A673 (cell line): ENCODE measurements at places on chromosomes 12 and 14. TPM values are rescaled to one million over a fixed set of nuclear protein-coding genes. Genes with fewer than 3 reads are reported as not detected.
A peak's percentile ranks its signal among the peaks of the same experiment; 100 is the strongest.

Gene NEUROD4
- not detected in 2 replicates for total RNA-seq

GRCh38 chr14:89470401-89470800, 53.4 kb upstream of the FOXN3 start:
- no peaks in the 10 kb centered on the region for H3K4me1 ChIP-seq
- H3K27me3 ChIP-seq = no peaks in the 10 kb centered on the region
- no peaks in the 10 kb centered on the region for H3K36me3 ChIP-seq
- DNase-seq = no peak

DNA sequence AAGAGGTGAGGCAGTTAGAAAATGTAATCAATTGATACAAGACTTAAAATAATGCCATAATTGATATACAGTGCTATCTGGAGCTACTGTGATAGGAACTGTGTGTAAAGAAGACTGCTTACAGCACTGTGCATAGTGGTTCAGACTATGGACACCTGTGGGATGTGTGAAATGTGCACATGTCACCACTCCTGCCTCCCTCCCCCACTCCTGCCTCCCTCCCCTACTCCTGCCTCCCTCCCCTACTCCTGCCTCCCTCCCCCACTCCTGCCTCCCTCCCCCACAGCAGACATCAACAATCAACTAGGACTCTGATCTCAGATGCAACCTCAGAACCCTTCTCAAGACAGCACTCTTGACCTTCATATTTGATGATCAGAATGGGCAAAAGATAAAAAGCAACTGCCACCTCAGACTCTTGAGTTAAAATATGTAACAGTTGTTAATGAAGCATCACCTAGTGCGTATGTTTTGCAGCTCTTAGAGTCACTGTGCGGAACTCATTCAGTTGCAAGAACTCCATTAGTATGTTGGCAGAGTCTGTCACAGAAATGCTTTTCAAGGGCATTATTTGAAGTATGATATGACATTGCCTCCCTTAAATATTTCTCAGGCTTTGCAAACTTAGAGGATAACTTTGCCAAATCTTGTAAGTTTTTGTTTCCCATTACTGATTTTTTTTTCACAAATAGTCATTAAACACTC, 255.2 kb upstream of the DDHD1 start:
- DNase-seq = no peak
- no peak overlapping the region for H3K4me3 ChIP-seq
- no peaks in the 10 kb centered on the region for H3K4me1 ChIP-seq
- no peak overlapping the region for H3K27ac ChIP-seq
- H3K27me3 ChIP-seq = no peaks in the 10 kb centered on the region
- H3K36me3 ChIP-seq = no peaks in the 10 kb centered on the region

GRCh38 chr12:126912111-126912510, 1354.9 kb upstream of the TMEM132C start:
- no peak overlapping the region for H3K27ac ChIP-seq
- no peaks in the 10 kb centered on the region for H3K36me3 ChIP-seq
- no peaks in the 10 kb centered on the region for H3K27me3 ChIP-seq
- no peak for DNase-seq
- no peaks in the 10 kb centered on the region for H3K4me1 ChIP-seq
- no peak overlapping the region for H3K4me3 ChIP-seq

GRCh38 chr14:76081642-76082041, 70.1 kb upstream of the GPATCH2L start:
- H3K27ac ChIP-seq = no peak overlapping the region
- no peak overlapping the region for H3K4me3 ChIP-seq
- DNase-seq = no peak
- no peaks in the 10 kb centered on the region for H3K27me3 ChIP-seq
- no peaks in the 10 kb centered on the region for H3K4me1 ChIP-seq
- no peaks in the 10 kb centered on the region for H3K36me3 ChIP-seq

DNA sequence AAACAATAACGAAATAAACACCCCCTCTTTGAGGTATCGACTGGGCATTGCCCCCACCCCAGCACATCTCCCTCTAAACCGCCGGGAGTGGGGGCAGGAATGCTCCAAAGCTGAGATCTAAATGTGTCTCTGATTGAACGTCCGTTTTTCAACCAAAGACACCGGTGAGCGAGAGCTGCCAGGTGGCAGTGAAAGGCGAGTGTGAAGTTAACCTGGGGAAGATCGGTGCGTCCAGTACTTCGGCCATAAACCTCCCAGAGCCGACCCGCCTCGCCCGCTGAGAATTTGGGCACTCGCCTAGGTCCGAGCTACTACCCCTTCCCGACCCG, 625 bp downstream of the ANGEL1 start:
- no peaks in the 10 kb centered on the region for H3K27me3 ChIP-seq
- H3K27ac ChIP-seq = peak overlapping the region; percentile 79
- H3K4me1 ChIP-seq = peaks cover 9% of the 10 kb centered on the region

DNA sequence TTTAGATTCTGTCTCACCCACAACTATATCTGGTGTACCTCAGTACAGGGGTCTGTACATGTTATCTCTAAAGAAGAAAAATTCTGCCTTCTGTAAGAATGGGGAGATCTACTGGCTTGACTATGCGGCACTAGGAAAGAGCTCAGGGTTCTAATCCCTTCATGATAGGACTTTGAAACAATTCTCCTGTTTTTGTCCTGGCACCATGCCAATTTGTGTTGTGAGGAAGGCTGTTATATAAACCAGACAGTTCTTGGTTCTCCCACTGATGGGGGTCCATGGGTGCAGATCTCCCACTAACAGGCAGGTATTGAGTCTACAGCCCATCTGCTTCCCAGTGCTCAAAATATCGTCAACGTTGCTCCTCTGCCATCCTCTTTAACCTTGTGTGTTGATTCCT, 883.7 kb downstream of the GALC start:
- H3K4me1 ChIP-seq = no peaks in the 10 kb centered on the region
- H3K27ac ChIP-seq = no peak overlapping the region
- H3K4me3 ChIP-seq = no peak overlapping the region
- H3K36me3 ChIP-seq = no peaks in the 10 kb centered on the region
- peak; percentile 7 for DNase-seq

GRCh38 chr12:47781479-47782371, 8.7 kb downstream of the SLC48A1 start:
- DNase-seq = no peak
- peak overlapping the region; percentile 5 for H3K27ac ChIP-seq
- H3K4me1 ChIP-seq = peaks cover 12% of the 10 kb centered on the region
- no peak overlapping the region for H3K4me3 ChIP-seq
- H3K27me3 ChIP-seq = no peaks in the 10 kb centered on the region
- H3K36me3 ChIP-seq = peaks cover 41% of the 10 kb centered on the region
